ENCODE measurements at places on chromosomes 2 and 18.

DNA sequence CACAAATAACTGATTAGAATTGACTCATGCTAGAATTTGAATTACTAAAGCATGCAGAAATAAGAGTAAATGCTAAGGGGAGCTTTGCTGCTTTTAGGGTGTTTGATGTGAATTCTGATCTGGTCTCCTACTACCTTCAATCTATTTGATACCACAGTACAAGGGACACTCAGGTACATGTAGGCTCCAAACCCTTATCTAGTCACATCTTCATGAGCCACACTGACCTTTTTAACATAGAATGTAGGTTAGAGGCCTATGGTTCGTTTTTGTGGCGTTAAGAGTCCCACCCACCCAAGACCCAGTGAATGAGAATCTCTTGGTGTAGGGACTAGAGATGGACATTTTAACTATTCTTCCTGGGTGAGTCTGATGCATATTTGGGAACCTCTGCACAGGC is 65.7 kb downstream of the PLCL1 start:
- no peak for DNase-seq

GRCh38 chr18:11994336-11994702 is 13.0 kb downstream of the IMPA2 start:
- DNase-seq = no peak

- DNase-seq = peak; percentile 44
Observed at GRCh38 chr2:206981739-206982340, 42.5 kb downstream of the CPO start.

- no peak for DNase-seq
Observed at GRCh38 chr2:20617081-20617575, 33.8 kb downstream of the HS1BP3 start.

- no peak for DNase-seq
Observed at GRCh38 chr2:173090973-173091660, 15.5 kb downstream of the MAP3K20 start.

- no peak for DNase-seq
Observed at GRCh38 chr2:147110317-147110716, 734.5 kb upstream of the ACVR2A start.

- DNase-seq = no peak
Observed at GRCh38 chr2:3044587-3045317, 332.9 kb downstream of the EIPR1 start.

- no peak for DNase-seq
Observed at GRCh38 chr2:120909102-120909501, 173.4 kb downstream of the GLI2 start.

DNA sequence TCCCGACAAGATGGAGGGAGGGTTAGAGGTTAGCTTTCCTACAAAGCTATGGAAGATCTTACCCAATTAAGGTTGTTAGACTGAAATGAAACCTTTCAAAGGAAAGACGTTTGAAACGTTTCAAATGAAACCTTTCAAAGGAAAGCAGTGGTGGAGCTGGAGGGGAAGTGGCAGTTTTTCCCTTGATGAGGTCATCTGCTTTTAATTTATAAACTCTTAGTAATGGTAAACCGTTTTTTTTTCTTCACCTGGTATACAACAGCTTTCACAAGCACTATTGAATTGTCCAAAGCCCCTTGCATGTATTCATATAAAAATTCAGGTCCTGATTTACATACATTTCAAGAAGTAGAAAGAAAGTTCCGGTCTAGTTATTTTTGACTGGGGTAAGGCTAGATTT is 7.4 kb downstream of the PMAIP1 start:
- no peak for DNase-seq

DNA sequence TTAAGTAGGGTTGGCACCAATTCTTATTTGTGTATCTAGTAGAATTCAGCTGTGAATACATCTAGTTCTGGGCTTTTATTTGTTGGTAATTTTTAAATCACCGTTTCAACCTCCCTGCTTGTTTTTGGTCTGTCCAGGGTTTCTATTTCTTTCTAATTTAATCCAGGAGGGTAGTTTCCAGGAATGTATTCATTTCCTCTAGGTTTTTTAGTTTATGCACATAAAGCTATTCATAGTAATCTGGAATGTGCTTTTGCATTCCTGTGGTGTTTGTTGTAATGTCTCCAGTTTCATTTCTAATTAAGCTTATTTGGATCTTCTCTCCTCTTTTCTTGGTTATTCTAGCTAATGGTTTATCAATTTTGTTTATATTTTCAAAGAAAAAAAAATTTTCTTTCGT is 1361.8 kb upstream of the DDX18 start:
- no peak for DNase-seq

DNA sequence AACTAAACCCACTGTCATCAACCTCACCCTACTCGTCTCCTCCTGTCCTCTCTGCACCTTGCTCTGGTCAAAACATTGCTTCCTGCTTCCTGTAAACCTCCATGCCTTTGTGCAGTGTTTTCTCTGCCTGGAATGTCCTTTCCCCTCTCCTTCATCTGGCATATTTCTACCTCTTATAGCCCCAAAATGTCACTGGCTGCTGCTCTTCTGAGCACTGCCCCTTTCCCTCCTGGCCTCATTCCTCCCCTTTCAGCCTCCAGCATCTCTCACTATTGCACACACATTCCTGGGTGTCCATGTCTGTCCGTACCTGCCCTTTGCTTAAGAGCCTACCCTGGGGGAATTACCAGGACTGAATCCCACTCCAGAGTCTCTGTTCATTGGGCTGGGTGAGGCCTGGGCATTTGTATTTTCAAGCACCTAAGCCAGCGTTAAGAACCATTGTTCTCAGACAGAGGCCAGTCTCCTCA is 84.9 kb downstream of the MOGAT1 start:
- DNase-seq = no peak

- no peak for DNase-seq
Observed at GRCh38 chr2:181106789-181107627, 126.6 kb downstream of the UBE2E3 start.

- DNase-seq = no peak
Observed at GRCh38 chr2:23567161-23567756, 182.3 kb downstream of the KLHL29 start.

- DNase-seq = no peak
Observed at GRCh38 chr18:74996055-74996454, 212.9 kb downstream of the PTGR3 start.

- DNase-seq = no peak
Observed at GRCh38 chr2:28035163-28035690, 144.7 kb downstream of the BABAM2 start.

DNA sequence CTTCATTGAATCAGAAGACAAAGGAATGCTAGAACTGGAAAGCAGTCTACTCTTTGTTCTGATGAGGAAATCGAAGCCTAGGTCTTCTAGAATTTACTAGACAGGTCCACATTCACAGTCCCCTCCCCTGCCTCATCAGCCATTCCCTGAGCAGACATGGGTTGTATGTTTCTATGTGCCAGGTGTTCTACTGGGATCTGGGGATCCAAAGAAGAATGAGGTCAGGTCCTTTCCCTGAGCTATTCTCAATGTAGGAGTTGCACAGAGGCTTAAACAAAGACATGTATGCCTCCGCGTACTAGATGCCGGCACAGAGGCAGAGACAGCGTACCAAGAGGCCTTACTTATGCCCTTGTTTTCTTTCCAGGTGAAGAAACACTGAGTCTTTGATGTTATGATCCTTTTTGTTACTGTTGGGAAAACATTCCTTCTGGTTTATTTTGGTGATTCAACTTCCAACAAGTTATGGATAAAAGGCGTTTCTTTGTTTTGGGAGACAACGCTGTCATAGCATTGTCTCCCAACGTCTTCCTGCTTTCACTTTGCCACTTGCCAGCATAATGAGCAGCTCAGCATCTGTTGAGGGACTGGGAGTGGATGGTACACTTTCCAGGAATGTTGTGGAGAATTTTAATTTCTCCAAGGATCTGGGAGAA is 174.4 kb downstream of the ALPK2 start:
- no peak for DNase-seq

- no peak for DNase-seq
Observed at GRCh38 chr2:12988279-12988678, 271.5 kb downstream of the TRIB2 start.

DNA sequence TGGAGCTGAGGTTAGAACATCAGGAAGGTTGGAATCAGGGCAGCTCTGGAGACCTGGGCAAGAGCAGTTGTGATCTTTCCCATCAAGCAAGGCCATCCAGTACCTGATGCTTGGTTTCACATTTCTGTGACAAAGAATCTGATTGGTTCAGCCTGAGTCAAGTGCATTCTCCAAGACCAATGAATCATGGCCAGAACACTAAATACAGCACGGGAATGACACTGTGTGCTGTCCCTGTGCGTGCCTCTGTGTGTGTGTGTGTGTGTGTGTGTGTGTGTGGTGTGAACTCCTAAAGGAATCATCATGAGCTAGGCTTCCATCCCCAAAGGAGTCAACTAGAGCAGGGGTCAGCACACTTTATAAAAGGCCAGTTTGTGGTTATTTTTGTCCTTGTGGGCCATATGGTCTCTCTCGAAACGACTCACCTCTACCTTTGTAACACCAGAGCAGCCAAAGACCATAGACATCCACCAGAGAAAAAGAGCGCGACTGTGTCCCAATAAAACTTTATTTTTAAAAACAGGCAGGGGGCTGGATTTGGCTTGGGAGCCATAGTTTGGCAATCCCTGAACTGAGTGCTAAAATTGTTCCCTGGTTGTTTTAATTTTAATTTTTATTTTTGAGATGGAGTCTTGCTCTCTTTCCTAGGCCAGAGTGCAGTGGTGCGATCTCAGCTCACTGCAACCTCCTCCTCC is 99.7 kb downstream of the INHBB start:
- no peak for DNase-seq

- DNase-seq = no peak
Observed at GRCh38 chr2:29053223-29053622, 21.1 kb downstream of the PCARE start.

DNA sequence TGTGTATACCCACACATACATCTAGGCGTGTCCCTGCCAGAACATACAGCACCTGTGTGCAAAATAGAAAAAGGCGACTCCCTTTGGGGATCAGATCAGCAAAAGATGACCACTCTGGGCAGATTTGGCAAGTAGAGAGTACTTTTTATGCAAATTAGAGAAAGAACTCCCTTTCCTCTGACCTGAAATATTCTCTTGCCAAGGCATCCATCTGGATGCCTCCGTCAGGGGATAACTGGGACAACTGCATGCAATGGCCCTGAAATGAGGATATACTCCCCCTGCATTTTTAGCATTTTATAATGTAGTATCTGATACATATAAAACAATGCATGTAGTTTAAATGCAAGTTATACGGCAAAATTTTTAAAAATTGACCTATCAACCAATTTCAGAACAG is 247.7 kb downstream of the ICOS start:
- DNase-seq = no peak

Data from stimulated activated CD4-positive, alpha-beta T cell treated with anti-CD3 and anti-CD28 coated beads, Interleukin-12 subunit alpha, Interleukin-12 subunit beta, amount 100 ng/mL, for 48 hours (primary cell).